ENCODE measurements at places on chromosomes 2 and 18.

DNA sequence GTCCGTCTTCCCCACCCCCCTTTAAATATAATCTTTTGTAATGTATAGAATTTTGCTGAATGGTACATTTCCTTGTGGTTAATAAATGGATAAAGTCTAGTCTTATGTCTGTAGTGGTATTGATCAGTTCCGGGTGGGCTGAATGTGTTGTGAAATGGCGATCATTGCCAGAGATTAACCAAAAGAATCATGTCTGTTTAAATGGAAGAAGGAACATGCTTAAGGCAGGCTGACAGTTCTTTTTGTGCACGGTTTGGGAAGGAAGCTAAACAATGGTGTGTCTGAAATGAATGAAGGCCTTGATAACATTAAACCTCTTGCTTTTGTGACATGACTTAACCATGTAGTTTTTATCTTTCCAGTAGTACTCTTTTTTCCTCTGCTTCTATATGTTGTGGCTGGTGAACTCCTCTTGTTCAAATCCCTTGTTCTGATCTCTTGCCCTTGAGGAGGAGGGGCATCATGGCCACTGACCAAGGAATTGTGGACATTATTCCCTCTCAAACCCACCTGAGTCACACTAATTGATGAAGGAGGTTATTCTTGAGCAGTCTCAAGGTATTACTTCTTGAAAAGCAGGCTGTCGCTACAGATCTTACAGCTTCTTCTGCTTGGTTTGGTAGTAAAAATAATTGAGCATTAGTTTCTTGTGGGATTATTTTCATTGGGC is 1.7 kb downstream of the ACVR2A start:
- peak; percentile 13 for DNase-seq

GRCh38 chr18:51614033-51614432 is 416.6 kb upstream of the MEX3C start:
- no peak for DNase-seq

DNA sequence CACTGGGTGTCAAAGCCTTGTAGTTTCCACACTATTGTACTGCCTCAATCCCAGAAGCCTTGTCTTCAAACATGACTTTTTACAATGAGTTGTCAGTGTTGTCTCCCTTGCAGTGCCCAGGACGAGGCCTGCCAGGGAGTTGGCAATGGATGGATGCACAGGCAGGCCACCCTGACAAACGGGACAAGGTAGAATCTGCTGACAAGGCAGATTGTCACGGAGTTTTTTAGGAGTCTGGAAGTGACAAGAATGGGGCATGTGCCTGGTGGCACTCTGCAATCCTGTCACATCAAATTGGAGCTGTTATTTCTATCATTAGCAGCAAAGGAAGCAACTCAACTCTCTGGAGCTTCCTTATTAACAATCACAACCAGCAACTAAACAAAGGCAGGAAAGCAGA is 25.2 kb upstream of the GPR39 start:
- DNase-seq = no peak

DNA sequence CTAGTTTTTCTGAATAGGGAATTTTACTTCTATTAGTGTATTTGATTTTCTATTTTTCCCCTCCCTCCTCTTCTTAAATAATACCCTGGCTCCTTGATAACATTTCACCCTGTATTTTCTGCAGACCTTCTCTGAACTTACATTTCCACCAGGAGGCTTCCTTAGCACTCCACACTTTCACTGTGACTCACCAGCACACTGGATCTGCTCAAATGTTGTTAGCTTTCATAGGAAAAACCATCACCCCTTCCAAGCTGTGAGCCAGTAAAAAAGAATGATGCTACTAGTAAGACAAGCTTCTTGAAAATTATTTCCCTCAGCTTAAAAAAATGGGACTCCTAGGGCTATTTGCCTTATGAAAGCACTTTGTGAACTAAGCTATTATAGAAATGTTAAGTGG is 16.1 kb downstream of the SUPT7L start:
- DNase-seq = peak; percentile 22

DNA sequence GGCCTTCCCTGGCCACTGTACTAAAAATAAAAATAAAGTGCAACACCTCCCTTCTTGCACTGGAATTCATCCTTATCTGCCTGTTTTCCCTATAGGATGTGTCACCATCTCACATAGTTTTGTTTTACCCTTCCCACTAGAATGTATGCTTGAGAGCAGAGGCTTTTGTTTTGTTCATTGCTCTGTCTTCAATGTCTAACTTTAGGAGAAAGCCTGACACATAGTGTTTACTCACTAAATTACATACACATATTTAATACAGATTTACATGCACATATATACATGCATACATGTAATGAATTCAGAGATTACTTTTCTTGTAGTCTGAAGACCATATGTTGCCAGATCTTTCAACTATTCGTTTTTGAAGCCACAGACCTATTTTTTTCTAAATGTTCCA is 23.0 kb downstream of the CD302 start:
- no peak for DNase-seq

DNA sequence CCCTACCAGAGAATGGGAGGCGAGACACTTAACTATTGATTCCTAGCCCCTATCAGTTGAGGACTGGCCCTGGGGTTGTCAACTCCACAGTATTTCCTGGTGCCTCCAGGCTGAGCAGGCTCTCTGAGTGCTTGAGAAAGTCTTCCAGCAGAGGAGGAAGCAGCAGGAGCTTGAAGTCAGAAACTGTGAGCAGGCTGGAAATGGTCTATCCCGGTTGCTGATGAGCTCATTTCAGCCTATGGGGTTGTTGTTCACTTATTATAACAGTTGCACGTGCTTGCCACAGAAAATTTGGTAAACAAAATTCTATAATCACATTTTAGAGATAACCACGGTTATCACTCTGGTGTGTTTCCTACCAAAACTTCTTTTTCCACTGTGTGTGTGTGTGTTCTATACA is 254.7 kb upstream of the THUMPD2 start:
- DNase-seq = no peak

DNA sequence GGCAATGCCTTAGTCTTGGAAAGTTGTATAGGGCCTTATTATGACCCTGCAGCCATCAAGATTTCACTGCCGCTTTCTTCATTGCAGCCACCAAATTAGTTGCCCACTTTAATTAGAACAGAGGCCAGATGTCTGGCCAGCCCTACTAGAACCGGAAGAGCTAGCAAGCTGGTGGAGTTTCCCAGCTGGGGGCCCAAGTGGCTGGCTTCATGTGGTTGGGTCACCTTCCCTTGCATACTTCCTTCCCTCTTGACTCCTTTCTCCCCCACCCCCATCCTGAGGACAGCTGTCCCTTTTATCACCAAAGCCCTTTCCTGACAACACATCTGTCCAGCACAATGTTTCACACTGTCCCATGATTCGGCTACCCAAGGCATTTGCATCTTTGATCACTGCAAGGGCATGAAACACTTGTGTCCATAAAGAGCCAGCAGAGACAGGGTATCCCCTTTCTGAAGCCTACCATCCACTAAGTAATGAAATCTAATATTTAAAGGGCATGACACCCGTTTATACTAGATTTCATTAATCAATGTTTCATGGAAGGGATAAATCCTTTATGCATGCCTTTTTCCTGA is 187.2 kb downstream of the BCL11A start:
- no peak for DNase-seq

DNA sequence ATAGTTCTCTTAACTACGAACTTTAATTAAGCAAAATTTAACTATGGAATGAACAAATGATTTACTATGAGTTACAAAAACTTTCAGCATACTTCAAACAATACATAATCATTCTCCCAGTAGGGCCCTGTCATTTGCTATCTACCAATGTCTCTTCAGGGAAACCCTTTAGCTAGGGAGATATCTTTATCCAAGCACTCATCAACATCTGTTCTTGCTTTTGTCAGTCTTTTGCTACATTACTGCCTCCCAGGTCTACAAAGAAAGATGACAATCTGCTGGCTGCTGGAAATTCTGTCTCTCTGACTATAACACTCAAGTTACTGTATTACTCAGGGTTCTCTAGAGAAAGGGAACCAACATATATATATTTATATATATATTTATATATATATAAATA is 1626.3 kb upstream of the CELF4 start:
- no peak for DNase-seq

DNA sequence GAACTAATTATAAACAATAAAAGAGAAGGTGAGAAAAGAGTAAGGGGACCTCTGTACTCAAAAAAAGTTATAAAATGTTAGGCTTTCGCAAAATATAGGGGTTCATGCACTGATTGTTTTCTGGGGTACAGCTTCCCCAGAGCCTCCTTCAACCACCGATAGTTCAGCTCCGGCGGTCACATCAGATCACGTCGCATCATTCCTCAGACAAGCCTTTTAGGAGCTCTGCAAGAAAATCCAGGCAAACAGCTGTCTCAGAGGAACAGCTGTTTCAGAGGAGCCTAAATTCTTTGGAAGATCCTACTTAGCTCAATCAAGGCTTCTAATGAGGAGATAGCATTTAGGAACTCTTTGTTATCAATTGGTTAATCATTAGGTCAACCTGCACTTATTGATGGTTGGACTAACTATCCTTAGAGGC is 78.7 kb downstream of the MYCN start:
- no peak for DNase-seq

GRCh38 chr2:111903930-111904439 is 5.6 kb downstream of the MERTK start:
- DNase-seq = no peak

DNA sequence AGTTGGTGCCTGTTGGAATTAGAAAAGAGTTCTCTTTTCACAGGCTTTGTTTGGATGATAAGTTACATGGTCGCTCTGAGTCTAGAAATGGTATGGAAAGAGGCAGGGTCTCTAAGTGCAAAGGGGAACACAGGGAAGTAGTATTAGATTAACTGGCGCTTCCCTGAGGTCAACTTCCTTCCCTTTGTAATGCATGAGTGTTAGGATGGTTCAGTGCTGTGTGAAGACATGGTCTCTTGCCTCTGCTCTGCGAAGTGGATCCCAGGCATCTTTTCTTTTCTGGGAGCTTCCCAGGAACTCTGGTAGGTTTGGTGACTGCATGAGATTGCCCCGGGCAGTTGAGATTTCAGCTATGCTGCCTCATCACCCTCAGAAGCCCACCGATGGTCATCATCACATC is 170.3 kb downstream of the MIB1 start:
- no peak for DNase-seq

DNA sequence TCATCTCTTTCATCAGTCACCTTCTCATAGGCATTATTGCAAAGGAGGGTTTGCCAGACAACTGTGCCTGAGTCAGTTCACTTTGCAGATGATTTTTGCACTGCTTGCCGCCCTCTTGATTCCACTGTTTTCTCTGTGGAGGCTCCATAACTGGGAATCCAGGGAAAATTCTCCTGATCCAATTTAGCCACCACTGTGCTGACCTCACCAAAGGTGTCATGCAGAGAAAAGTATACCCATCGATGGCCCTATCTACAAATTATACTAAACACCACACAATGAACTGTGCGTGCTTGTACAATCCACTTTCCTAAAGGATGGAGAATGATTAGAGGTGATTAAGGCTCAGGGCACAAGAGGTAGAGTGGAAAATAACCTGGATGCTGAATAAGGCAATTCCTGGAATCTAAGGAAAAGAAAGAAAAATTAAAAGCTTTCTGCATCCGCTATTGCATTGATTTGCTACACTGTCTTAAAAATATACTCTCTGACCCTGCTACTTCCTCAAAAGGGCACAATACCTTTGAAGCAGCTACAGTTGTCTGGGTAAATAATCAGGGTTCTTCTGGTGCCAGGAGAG is 409.4 kb downstream of the RIT2 start:
- DNase-seq = no peak

Measured in AG08395 (cell line).